Astrocyte of the cerebellum (primary cell): ENCODE measurements at places on chromosomes 4 and X.

- DNase-seq = no peak
Measured at GRCh38 chrX:47189906-47190305, 3.7 kb upstream of the UBA1 start.

- no peak for DNase-seq
Measured at GRCh38 chrX:19514791-19515614, at the start of gene MAP3K15. MAP3K15 (minus strand) TSS chrX:19515508; CDS start chrX:19515261, 247 bp downstream.

DNA sequence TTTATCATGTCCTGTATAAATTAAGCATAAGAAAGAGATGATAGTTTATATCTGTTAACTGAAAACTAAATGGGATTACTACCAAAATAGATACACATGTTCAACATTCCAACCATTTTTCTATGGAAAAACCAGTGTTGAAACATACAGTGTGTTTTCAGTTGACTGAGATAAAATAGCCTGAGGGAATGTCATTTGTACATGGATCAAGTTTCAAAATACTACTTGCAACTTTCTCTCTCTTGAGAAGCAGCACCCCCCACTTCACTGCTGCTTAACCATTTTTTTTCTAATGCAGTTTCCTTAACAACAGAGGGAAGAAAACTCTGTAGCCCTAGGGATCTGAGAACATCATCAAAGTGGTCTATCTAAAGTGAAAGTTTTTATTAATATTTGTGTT lies 70.8 kb downstream of the NPNT start:
- peak; percentile 36 for DNase-seq

DNA sequence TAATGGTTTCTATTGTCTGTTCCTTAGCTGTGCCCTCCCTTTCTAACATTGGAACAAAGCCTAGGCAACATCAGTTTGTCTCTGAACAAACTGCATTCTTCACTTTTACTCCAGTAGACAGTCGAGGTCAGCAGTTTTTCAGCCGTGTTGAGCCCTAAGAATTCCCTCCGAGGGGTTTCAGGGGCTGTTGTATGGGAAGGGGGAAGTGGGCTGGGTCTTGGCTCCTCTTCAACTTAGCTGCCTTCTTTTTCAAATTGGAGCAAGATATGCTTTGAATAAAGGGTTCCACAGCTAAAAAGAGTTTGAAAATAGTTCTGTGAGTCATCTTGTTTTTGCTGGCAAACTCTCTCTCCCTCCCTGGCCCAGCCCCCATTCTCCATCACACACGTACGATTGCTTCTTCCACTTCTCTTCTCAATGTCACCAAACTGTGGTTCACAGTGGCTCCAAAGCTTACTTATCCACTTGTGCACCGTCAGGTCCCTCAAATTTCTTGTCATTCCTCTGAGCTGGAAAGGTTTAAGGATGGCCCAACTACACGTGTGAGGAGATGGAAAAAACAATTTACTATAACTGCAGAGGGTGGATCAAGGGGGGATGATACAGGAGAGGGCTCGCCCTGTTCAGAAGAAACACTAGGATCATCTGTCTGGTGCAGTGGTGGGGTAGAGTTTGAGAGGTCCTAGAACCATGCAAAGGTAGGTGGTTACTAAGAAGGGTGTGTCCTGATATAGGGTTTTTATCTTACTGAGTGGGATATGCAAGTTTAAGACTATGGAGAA lies 9.2 kb upstream of the MAML3 start:
- DNase-seq = no peak

DNA sequence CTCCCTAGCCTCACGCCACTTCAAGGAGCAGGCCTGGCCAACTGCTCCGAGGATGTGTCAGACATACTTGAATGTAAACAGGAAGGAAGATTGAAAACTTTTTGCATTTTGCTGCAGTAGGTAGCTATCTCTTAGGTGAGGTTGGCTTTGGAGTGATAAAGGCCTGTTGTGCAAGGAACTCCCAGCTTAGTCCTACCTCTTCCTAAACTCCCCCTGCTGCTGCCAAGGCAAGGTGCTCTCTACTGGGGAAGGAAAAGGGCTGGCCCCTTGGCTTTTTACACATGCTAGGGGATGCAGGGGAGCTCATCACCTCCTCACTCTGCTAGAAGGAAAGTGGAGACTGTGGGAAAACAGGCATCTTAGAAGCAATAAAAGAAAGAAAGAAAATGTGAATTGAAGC lies 10.7 kb upstream of the BRS3 start:
- DNase-seq = no peak

- DNase-seq = no peak
Measured at GRCh38 chr4:20678400-20678799, 21.9 kb upstream of the PACRGL start.

GRCh38 chr4:35559559-35560365 lies 684.6 kb downstream of the ARAP2 start:
- no peak for DNase-seq

DNA sequence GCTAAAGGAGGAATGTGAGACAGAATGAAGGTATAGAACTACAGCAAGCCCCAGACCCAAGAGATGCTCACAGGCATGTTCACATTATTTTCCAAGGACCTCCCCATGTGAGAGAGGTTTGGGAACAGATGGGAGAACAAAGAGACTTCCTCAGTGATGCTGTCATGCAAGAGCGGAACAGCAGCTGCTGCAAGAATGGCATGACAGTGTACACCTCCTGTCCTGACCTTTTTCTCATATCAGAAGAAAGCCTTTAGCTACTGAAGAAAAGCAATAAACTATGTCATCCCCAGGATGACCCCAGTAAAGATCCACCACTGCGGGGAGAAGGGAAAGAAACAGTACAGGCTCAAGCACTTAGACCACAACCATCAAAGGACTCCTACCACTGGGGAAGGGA lies 7.2 kb downstream of the PRDM5 start:
- DNase-seq = no peak

DNA sequence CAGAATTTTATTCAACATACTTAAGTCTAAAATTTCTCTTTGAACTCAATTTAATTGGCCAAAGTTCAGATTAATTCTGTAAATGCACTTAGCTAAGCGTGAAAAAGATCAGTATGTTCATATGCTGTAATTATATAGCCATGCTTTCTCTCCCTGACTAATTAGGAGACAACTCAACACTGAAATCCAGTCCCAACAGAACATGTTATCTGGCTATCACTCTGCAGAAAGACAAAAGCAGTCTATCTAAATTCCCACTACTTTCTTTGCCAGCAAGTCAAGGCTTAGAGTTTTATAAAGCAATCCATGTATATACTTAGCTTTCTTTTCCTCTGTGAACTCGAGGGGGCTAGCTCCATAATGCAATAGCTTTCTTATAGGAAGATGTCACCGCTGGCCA lies 16.0 kb upstream of the USP46 start:
- no peak for DNase-seq
